ENCODE measurements at places on chromosomes 1 and 21.

GRCh38 chr1:234854645-234855039, 244.7 kb upstream of the IRF2BP2 start:
- no peak for DNase-seq

- no peak for DNase-seq
Observed at GRCh38 chr1:28378906-28379305, 9.4 kb downstream of the PHACTR4 start.

DNA sequence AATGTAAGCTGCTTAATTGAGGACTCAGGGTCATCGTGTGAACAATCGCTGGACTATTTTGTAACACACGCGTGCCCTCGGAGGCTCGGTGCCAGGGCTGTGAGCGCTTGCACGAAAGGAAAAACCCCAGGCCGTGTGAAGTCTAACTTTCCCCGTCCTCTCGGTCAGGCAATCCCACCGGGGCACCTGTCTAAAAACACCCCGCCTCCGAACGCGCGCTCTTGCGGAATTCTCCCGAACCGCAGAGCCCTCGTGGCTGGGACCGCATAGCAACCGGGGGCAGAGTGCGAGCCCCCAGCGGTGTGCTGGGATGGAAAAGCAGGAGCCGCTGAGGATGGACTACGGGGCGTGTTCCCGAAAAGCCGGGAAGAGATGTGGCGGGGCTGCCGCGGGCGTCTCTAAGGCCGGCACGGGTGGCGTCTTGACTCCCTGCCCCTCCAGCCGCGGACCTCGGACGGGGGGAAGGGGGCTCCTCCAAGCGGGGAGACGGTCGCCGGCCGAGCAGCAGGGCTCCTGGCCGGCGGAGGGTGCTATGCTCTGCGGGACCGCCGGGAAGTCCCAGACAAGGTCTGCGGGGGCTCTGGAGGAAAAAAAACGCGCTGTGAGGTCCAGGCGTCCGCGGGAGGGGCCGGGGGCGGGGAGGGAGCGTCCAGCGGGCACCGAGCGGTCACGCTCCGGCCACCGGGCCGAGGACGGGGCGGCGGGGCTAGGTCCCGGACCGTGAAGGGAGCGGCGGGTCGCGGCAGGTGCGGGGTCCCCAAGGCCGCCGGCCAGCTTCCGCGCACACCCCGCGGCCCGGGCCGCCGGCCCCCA, 936 bp downstream of the ZBTB21 start:
- DNase-seq, result no peak

- DNase-seq, result no peak
Observed at GRCh38 chr1:183215076-183215720, 29.1 kb downstream of the LAMC2 start.

- DNase-seq, result no peak
Observed at GRCh38 chr1:51644533-51645197, 27.8 kb downstream of the OSBPL9 start.

DNA sequence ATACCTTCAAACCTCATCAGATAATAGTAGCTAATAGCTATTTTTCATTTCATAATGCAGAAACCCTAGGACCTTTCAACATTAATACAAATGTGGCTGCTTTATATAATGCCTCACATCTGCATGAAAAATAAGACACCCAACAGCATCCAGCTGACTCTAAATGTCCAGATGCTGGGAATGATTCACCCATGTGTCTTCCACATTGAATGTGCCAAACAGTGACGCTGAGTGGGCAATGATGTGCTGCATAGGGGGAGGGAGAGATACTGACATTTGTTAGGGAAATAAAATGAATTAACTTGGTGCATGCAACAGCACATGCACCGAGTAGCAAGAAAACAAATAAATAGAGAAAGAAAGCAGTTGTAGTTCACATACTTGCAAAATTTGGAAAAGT, 199.3 kb downstream of the DSCAM start:
- DNase-seq, result no peak

GRCh38 chr1:34994878-34995277, 9.7 kb upstream of the TMEM35B start:
- DNase-seq, result no peak

- DNase-seq, result no peak
Observed at GRCh38 chr1:41420351-41420750, 59.1 kb downstream of the FOXO6 start.

DNA sequence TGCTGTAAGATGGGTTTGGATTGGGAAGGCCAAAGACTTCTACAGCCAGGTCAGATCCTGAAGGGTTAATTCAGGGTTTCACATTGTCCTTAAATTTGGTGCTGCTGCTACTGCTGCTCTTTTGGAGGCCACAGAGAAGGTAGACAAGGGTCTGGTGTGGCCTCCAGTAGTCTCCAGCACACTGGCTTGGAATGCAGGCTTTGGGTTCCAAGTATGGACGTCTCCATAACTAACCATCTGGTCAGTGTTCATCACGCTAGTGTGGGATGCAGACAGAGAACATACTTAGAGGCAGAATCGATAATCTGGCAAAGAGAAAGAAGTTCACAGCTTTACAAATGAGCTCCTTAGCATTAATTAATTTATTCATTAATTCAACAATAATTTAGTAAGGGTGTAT, 154.1 kb downstream of the ZBTB18 start:
- DNase-seq, result no peak

- no peak for DNase-seq
Observed at GRCh38 chr1:28073867-28074266, 14.5 kb downstream of the EYA3 start.

DNA sequence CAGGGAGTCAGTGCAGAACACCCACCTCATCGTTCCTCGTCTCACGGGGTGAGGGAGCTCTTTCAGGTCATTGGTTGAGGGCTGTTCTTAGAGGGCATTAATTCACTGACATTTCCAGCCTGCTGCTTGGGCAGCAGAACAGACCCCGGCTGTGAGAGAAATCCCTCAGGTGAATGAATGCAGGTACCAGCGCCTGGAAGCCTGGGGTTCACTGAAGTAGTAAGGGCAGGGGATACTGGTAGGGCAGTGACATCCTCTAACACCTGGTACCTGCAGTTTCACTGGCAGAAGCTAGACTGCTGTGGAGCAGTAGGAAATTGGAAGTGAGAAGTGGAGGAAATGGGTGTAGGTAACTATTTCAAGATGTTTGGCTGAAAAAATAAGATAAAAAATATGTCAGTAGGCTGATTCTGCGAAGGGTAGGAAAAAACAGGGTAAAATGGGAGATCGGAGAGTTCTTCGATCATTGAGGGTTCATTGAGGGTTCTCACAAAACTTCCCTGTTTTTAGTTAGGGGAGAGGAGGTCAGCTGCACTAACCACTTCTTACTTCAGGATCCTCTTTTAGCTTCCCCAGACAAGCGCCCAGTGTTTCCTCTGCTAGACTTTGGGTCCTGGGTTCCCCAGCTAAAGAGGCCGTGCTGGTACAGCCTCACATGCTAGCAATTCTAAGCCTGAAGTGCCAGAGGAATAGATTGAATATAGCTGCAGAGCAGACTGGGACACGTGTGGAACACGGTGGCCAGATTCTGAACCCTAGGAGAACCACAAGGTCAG, 55.2 kb downstream of the RNF220 start:
- no peak for DNase-seq

- DNase-seq, result no peak
Observed at GRCh38 chr1:45414746-45415145, 74.5 kb upstream of the MUTYH start.

GRCh38 chr1:54600947-54601721, 22.2 kb downstream of the FAM151A start:
- DNase-seq, result no peak

DNA sequence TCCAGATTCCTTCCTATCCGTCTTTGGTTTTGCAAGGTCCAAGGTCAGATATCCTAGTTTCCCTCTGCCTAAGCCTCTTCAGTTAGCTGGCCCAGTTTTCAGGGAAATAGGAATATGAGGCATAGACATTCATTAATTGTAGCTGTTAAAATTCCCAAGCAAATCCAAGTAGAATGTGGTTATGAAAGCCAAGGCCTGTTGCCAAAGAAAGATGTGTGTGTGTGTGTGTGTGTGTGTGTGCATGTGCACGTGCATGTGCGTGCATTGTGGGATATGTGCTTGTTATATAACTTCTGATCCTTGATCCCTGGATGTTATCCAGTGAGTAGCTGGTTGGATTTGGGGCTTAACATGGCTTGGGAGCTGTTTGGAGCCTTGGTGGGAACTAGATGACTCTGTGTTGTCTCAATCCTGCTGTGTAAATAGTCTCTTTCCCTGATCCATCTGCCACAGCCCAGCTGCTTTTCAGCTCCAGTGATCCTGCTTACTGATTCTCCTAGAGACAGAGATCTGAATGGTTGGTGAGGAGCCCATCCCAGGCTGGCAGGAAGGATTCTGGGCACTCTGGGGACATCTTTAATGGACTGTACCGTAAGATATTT, 70.6 kb upstream of the GCLM start:
- no peak for DNase-seq

- no peak for DNase-seq
Observed at GRCh38 chr1:31640179-31640578, 4.5 kb downstream of the PEF1 start.

DNA sequence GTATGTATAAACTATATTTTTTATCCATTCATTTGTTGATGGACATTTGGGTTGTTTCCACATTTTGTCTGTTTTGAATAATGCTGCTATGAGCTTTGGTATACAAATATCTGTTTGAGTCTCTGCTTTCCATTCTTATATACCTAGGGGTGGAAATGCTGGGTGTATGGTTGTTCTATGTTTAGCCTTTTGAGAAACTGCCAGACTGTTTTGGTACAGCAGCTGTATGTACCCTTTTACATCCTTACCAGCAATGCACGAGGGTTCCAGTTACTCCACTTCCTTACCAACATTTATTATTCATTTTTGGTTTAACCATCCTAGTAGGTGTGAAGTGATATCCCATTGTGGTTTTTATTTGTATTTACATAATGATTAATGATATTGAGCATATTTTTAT, 13.9 kb downstream of the RASAL2 start:
- no peak for DNase-seq

GRCh38 chr1:19426294-19427086, 58.8 kb downstream of the CAPZB start:
- no peak for DNase-seq

GRCh38 chr1:25642574-25643108, 26.1 kb downstream of the MAN1C1 start:
- no peak for DNase-seq

GRCh38 chr1:1680912-1681273, 11.7 kb downstream of the SLC35E2B start:
- no peak for DNase-seq

GRCh38 chr1:186050360-186050759, 316.2 kb downstream of the HMCN1 start:
- no peak for DNase-seq

- no peak for DNase-seq
Observed at GRCh38 chr1:204591473-204592090, 75.4 kb downstream of the MDM4 start.

GRCh38 chr1:172354291-172355274, 65.9 kb upstream of the C1orf105 start:
- no peak for DNase-seq

DNA sequence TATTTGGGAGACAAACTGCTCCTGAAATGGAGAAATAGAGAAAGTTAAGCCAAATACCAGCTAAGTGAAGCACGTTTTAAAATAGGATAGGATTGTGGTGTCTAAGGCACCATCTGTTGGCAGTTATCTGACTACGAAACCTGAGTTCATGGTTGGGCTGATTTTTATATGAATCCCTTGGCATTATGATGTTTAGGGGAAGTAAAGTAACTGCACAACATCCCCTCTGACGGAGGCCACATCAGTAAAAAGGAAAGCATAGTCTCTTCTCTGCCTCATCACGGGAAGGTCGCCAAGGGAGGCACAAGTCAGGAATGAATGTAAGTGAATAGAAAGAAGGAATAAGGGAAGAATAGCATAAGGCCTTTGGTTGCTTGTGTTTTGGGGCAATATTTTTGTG, 128.0 kb downstream of the PRRX1 start:
- DNase-seq, result no peak

GRCh38 chr1:41609166-41609883, 124.8 kb upstream of the EDN2 start:
- DNase-seq, result no peak

DNA sequence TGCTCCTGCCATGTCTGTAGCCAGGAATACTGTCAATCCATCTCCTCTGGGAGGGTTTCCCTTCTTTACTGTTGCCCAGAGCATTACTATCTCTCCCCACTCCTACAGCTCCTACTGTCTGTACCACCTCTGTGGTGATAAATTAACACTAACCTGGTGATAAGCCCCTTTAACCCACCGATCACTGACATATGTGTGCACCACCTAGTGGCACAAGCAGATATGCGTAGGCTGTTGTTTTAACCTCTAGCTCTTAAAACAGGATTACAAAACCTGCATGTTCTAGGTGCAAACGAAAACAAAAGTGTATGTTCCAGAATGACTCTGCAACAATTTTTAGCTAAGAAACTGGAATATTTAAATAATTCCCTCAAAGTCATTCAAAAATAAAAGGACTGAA, 93.9 kb upstream of the BEND5 start:
- no peak for DNase-seq

DNA sequence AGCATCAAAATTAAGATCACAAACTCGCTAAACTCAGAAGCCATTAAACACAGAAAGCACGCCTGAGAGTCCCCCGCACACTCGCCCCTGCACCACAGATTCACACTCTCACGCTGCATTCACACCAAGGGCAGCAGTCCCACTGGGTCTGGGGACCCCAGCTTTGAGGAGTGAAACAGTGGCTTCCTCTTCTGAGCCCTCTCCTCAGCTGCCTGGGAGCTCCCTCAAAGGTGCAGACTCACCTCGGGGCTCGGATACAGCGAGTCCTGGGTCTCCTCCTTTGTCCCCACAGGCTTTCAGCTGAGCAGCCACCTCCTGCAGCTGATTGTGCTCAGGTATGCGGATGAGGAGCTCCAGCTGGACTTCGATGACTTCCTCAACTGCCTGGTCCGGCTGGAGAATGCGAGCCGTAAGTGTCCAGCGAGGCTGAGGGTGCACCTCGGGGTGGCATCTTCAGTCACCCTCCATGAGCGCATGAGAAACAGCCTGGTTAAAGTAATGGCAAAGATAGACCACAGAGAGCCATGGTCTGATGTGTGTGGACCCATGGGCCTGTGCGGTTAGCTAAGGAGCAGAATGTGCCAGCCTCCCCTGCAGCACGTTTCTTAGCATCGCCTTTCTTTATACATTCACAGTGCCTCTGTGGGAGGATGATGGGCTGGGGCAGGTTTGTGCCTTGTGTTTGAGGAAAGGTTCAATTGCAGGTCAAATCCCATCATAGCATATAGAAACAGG, 47.9 kb downstream of the CAPN9 start:
- DNase-seq, result no peak

DNA sequence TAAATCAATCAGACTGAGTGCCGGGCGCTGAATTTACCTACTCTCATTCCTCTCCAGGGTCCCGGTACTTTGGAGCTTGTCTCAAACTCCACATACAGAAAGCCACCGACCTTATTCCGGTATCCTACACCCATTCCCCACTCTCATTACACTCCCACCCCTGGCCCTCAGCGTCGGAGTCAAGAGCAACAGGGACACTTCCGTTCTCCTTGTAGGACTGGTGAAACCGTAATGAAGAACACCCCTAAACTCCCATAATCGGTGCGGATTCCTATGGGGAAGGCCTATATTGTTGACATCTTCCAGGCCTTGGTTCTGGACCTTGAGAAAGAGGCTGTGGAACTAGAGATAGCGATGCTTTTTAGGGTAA, 798 bp downstream of the ZBED6 start:
- no peak for DNase-seq
